ENCODE measurements at places on chromosomes 5 and 9.

GRCh38 chr9:131017067-131017466 is 8.1 kb downstream of the LAMC3 start:
- DNase-seq: no peak

DNA sequence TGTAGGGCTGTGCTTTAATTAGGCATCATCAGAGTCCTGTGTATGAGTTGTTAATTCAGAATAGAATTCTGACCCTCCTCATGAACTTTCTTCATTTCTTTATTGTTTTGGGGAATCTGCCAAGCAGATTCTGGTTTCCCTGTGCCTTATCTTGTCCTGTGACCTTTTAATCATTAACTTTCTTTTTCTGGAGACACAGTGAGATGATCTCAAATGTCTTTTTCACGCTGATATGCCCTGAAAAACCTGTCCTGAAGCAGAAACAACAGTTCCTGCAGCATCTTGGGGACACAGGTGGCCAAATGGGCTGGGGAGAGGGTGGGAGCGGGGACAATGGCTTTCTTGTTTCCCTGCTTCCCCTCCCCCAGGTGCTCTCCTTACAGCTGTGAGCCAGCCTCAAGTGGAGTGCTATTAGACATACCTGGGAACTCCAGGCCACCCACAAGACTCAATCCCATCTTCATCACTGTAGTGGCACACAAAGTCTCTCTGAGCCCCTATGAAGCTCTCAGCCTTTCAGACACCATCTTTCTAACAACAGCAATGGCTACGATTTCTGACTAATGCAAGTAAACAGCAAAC is 213.8 kb downstream of the ATP10B start:
- no peak for DNase-seq

DNA sequence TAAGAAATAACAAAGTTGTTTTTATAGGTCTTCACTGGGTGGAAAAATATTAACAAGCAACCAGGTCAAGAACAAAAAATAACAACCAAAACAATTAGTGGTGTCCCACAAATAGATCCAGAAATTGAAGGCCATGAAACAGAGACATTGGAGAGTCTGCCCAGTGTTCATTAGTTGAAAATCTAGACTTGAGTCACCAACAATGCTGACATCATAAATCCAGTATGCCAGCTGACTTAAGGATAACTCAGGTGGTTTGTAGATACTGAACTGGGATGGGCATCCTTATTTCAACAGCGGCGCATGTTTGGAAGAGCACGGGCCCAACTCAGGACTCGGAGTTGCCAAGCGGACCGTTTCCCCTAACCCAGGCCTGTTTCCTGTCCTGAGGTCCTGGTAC is 80.7 kb upstream of the TNFAIP8 start:
- DNase-seq: no peak

GRCh38 chr5:50575740-50576139 is 90.7 kb upstream of the PARP8 start:
- no peak for DNase-seq

DNA sequence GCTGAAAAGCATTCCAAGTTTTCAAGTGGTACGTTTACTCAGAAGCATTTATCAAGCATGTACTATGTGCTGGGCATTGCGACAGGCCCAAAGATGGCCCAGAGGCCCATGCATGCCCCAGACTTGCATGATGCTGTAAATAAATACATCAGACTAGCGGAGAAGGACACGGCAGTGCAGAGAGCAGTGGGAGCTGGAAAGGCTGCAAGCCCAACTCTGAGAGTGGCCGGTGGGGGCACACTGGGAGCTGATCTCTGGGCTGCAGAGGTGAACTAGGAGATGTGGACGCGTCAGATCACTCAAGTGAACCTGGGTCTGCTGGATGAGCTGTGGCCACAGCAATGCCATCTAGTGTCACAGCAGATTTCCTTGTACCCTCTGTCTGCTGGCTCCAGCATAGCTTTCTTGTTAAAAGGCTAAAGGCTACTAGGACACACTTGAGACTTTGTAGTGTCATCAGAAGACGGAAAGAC is 246.9 kb downstream of the FANCC start:
- no peak for DNase-seq

- peak; percentile 81 for DNase-seq
Observed at GRCh38 chr9:114108016-114108833, 9.1 kb upstream of the KIF12 start.

- no peak for DNase-seq
Observed at GRCh38 chr5:167823405-167823804, 468.0 kb upstream of the WWC1 start.

- peak; percentile 37 for DNase-seq
Observed at GRCh38 chr9:103661663-103662062, 432.4 kb upstream of the SMC2 start.

DNA sequence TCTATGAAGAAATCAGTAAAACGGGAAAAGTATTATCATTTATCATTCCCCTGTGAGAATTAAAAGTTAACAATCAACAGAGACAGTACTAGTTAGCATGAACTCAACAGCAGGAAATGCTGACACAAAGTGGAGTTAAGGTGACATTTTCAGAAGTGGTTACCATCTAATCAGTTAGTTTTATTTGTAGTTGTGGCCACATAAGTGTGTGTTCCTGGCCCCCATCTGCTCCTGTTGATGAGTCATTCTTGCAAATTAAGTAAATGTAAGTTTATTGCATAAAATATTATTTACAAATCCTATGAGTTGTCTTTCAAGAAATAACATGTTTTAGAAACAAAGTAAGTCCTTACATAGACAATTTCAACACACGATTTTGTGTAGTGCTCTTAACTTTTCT is 8.9 kb upstream of the BNC2 start:
- no peak for DNase-seq

- DNase-seq: no peak
Observed at GRCh38 chr5:163407034-163407655, 30.2 kb upstream of the CCNG1 start.

DNA sequence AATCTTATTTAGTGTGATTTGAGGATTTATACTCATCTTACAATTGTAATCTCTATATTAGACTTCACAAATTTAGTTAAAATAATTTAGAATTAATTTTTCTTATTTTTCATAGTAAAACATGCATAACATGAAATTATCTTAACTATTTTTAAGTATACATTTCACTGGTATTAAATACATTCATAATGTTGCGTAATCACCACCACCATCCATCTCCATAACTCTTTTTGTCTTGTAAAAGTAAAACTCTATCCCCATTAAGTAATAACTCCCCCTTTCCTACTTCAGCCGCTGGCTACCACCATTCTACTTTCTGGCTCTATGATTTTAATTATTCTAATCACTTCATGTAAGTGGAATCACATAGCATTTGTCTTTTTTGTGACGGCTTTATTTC is 193.4 kb downstream of the SH3GL2 start:
- DNase-seq: no peak

GRCh38 chr9:114824110-114824509 is 18.3 kb upstream of the TNFSF15 start:
- no peak for DNase-seq

DNA sequence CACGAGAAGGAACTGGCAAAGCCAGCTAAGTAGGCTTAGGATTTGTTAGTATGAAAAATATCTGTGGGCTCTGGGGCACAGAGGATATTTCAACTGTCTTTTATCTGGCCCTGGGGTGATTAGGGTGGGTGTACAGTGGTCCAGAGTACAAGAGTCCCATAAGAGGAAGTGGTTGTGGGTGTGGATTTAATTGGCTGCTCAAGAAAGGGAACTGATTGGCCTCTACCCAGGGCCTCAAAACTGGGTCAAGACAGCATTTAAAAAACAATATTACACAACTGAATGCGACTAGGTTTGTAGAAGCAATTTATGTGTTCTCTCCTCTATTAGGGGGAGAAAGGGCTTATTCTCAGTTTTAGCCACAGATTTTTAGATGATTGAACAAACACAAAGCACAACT is 1353.4 kb upstream of the WWC1 start:
- no peak for DNase-seq

DNA sequence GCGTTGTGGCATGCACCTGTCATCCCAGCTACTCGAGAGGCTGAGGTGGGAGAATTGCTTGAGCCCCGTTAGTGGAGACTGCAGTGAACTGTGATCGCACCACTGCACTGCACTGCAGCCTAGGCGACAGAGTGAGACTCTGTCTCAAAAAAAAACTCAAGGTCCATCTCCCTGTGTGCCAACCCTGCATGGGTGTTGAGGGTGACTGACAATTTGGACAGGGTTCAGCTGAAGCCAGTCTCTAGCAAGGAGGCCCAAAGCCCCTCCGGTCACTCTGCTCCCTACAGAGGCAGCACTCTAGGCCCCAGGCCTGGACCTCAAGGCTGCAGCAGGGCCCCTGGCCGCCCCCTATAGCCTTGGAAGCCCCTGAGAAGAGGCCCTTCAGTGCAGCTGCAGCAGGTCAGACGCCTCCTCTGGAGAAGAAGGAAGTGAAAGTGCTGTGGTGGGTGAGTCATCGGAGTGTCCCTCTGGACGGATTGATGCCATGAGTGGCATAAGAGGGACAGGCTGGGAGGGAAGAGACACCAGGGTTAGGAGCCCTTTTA is 39.2 kb upstream of the NEK6 start:
- peak; percentile 42 for DNase-seq

- no peak for DNase-seq
Observed at GRCh38 chr9:127778280-127779135, at the start of gene SH2D3C. Gene SH2D3C (minus strand): TSS chr9:127778666. CDS start chr9:127778627, 39 bp downstream.

DNA sequence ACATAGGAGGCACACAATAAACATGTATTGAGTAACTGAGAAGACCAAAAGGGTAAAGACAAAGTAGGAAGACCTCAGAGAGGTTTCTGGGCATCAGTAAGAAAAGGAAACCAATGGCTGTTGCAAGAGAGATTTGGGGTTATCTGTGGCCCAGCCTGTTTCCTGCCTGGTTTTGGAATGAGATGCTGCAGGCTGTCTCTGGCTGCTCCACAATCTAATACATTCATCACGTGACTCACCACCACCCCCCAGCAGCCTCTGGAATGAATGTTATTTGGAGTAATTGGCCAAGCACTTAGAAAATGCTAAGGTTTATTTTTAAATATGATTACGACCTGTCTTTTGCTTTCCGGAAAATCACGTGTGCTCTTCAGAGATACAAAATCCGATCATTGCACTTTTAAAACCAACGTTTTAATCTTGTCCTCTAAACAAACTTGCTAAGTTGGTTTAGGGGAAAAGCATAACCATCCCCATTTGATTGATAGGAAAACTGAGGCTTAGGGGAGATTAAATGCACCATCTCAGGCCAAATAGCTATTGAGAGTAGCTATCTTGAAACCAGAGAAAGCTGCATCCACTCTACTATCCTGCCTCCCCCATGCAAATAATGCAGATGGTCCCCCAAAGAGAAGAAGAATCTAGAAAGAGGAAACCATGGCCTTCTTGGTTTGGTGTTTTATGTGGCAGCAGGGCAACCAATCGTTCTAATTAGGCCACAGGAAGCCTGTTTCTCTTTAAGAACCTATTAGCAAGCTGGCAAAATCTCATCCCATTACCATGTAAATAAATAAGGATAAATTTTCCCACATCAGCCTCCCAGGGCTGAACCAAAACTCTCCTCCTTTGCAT is 151.8 kb upstream of the ADRA1B start:
- DNase-seq: peak; percentile 49
